NCI-H2171 (cell line): ENCODE measurements at places on chromosomes 12 and 14.

GRCh38 chr14:94474581-94475031 lies 1.4 kb downstream of the SERPINA9 start:
- DNase-seq = no peak

DNA sequence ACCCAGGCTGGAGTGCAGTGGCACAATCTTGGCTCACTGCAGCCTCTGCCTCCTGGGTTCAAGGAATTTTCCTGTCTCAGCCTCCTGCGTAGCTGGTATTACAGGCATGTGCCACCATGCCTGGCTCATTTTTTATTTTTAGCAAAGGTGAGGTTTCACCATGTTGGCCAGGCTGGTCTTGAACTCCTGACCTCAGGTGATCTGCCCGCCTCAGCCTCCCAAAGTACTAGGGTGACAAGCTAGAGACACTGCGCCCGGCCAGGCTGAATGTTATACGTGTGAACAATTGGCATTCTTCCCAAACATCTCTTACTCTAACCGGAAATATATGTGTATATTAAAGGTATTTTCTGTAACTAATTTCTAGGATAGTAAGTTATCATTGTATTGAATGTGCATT lies 13.2 kb upstream of the LIMA1 start:
- DNase-seq = no peak

GRCh38 chr12:102960766-102961465 lies 3.4 kb downstream of the ASCL1 start:
- DNase-seq = peak; percentile 37

DNA sequence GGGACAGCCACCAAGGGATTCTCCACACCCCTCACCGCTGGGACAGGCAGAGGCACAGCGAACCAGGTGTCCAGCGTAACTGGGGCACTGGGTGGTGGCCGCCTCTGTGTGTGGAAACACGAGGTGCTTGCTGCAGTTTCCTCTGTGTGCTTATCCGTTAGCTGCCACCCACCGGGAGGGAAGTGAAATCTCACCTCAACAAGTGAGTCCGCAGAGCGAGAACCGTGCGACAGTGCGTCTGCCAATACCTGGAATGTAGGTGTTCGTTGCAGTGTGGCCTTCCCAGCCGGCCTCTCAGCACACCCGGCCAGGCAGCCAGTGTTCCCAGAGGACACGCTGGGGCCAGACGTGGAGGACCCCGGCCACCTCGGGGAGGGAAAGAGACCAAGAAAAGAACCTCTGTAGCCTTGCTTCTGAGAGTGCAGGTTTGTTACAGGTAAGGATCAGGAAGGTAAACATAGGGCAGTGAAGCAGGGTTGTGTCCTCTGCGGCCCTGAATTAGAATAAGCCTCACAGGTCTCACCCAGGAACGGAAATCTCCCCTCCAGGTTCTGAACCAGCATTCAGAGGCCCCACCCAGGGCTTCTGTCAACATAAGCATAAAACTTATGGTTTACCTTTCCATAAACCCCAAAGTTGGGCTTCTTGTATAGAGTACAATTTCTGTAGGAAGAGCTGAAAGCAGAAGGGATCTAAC lies 1.5 kb downstream of the BCL2L14 start:
- no peak for DNase-seq

DNA sequence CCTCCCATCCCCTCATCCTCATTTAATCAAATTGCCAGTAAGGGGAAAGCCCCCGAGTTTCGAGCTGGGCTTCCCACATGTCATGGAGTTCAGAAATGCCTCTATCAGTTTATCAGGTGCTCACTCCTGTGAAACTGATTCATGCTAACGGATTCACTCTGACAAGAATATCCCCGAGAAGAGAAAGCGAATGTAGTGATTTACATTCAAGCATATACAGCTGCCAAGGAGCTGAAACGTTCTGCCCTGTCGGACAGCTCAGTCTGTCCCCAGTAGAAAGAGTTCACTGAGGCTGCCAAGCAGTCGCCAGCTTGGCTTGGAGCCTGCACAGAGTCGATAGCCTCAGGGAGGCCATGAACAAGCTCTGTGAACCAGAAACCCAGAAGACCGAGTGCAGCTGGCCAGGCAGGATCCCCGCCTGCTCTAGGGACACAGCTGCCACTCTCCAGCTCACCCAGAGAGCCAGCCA lies 88.4 kb downstream of the TMCC3 start:
- no peak for DNase-seq

DNA sequence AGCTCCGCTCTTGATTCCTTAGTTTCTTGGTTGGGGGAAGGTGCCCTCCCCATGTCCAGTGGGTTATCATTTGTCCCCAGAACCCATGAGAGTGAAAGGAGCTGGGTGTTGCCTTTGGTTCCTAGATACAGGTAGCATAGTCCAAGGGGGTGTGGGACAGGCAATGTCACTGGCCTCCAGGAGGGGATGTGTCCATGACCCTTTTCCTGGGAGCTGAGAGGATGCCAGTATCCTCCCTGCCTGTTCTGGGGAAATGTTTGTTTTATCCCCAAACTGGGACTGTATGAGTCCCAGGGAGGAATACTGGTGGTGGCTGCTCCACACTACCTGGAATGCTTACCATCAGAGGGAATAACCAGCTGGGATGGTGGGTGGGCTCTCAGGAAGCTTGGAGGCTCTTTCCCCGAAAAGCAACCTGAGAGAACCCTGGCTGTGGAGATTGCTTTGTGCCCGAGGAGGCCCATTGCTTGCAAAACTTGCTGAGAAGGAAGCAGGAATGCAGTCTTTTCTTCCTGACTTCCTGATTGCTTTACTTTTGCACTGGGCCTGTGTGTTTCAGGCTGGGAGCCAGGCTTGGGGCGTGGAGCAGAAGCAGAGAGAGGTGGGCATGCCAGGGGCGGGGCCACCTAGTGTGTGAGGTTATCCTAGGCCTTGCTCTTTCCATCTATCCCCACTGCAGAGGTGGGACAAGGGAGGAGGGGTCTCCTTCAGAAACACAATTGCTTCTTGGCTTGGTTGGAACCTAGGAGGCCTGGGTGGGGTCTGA lies 715 bp upstream of the SLC10A1 start:
- DNase-seq = no peak

GRCh38 chr12:95998611-95999286 lies 2.6 kb upstream of the HAL start:
- DNase-seq = peak; percentile 13

- DNase-seq = peak; percentile 87
These were observed 17.8 kb downstream of the NANOG start for GRCh38 chr12:7806863-7807487.

DNA sequence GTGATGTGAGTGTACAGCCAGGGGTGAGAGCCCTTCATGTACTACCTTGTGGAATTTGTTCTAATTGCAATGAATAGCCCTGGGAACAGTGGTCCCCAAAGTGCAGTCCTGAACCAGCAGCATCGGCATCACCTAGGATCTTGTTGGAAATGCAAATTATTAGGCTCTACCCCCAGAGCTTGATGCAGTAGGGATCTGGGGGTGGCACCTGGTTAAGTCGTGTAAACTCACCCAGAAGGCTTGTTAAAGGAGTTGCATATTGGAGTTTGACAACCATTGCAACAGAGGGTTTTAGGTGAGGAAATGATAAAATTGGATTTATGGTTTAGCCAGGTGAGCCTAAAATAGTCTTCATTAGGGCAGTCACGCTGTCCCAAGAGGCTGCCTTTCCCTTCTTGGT lies 73.2 kb downstream of the PLEKHG3 start:
- DNase-seq = no peak
